ENCODE measurements at places on chromosomes 7 and 10. TPM values are rescaled to one million over a fixed set of nuclear protein-coding genes. Genes with fewer than 3 reads are reported as not detected.

WNT16 gene
- 0.33 TPM for total RNA-seq

GNGT1 gene
- not detected for total RNA-seq

DLX5 gene
- total RNA-seq: 0.33 TPM

ARF5 gene
- total RNA-seq: 94.2 TPM

FAM131B gene
- total RNA-seq: 3.2 TPM

HTRA1 gene
- total RNA-seq: 591 TPM

SLC16A12 gene
- total RNA-seq: 0.33 TPM

ARL3 gene
- total RNA-seq: 7.2 TPM

FFAR4 gene
- total RNA-seq: not detected

DDIT4 gene
- total RNA-seq: 503 TPM

ZNF3 gene
- 23.4 TPM for total RNA-seq

TAS2R4 gene
- total RNA-seq: 1.9 TPM

ATG9B gene
- total RNA-seq: 1.2 TPM

UNCX gene
- total RNA-seq: not detected

PDZD7 gene
- total RNA-seq: 5.5 TPM

GSTO1 gene
- total RNA-seq: 69.3 TPM

ZNF117 gene
- total RNA-seq: 6.4 TPM

C10orf95 gene
- total RNA-seq: not detected

H2BK1 gene
- not detected for total RNA-seq

RBM20 gene
- total RNA-seq: 2.4 TPM

CSGALNACT2 gene
- 34.5 TPM for total RNA-seq

PNLIPRP3 gene
- not detected for total RNA-seq

CPN1 gene
- total RNA-seq: not detected

Measured in smooth muscle cell of the pulmonary artery (primary cell).